ENCODE measurements at places on chromosomes 16 and 17. TPM values are rescaled to one million over a fixed set of nuclear protein-coding genes. Genes with fewer than 3 reads are reported as not detected.

Gene OR1A1
- not detected for total RNA-seq

Gene CES4A
- total RNA-seq: 23.1 TPM

DNA sequence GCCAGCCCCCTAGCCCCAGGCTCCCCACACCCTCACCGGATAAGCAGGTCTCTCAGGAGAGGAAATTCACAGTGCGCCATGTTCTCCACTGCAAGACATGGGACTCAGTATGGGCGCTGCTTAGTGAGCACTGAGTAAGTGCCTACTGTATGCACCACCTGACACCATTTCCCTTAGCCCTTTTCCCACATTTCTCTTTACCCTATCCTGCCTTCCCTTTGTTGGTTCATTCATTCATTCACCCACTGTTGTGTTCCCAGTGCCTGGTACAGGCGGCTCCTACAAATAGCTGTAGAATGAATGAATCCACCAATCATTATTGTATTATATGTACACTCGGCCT, 10.1 kb downstream of the SEPTIN12 start:
- H3K36me3 ChIP-seq: no peaks in the 10 kb centered on the region
- no peak overlapping the region for H3K27ac ChIP-seq
- DNase-seq: no peak
- no peaks in the 10 kb centered on the region for H3K27me3 ChIP-seq
- no peaks in the 10 kb centered on the region for H3K4me1 ChIP-seq

GRCh38 chr17:36837195-36837938, 99.9 kb upstream of the LHX1 start:
- H3K4me1 ChIP-seq: no peaks in the 10 kb centered on the region
- no peak overlapping the region for H3K4me3 ChIP-seq
- no peak for DNase-seq
- H3K27me3 ChIP-seq: no peaks in the 10 kb centered on the region
- H3K36me3 ChIP-seq: no peaks in the 10 kb centered on the region
- H3K27ac ChIP-seq: no peak overlapping the region

- DNase-seq: no peak
- H3K4me3 ChIP-seq: no peak overlapping the region
- H3K27ac ChIP-seq: no peak overlapping the region
- no peaks in the 10 kb centered on the region for H3K36me3 ChIP-seq
- no peaks in the 10 kb centered on the region for H3K4me1 ChIP-seq
Measured at GRCh38 chr16:12173121-12173520, 196.6 kb downstream of the SNX29 start.

DNA sequence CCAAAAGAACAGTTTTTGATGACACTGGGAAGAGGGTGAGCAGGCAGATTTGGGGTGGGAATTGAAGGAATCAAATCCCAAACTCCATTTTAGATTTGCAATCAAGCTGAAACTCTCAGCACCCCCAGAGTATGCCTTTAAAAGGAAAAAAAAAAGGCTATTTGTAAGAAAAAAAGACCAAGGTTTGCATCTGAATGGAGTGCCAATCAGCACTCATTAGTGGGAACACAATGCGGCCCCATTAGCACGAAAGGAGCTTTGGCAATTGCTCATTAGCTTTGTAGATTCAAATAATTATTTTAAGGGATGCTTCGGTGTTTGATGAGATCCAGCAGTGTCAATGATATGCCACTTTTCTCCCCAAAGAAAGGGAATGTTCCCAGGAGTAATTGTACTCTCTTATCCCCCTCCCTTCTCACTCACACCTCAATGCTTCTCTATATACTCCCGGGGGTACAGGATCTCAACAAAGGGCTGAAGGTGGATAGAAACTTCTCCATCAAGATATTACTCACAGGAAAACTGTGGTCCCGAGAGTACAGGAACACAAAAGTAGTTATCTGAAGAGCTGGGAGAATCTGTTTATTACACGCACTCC, 32.2 kb downstream of the CHP2 start:
- no peak for DNase-seq
- no peaks in the 10 kb centered on the region for H3K27me3 ChIP-seq
- H3K4me1 ChIP-seq: no peaks in the 10 kb centered on the region
- H3K27ac ChIP-seq: no peak overlapping the region

Measured in tibial nerve (tissue), 4 donors.